Cardiac muscle cell (in vitro differentiated cells and primary cell): ENCODE measurements at places on chromosomes 7 and 10. TPM values are rescaled to one million over a fixed set of nuclear protein-coding genes. Genes with fewer than 3 reads are reported as not detected.

- H3K36me3 ChIP-seq, result no peaks in the 10 kb centered on the region
- H3K27ac ChIP-seq, result no peak overlapping the region
- DNase-seq, result no peak
These were observed 5.6 kb upstream of the AS3MT start for GRCh38 chr10:102863660-102864059.

PDE6C gene
- polyA plus RNA-seq, result 0.12 and 0.29 TPM in 2 replicates

ASB15 gene
- polyA plus RNA-seq, result not detected in 2 replicates

DNA sequence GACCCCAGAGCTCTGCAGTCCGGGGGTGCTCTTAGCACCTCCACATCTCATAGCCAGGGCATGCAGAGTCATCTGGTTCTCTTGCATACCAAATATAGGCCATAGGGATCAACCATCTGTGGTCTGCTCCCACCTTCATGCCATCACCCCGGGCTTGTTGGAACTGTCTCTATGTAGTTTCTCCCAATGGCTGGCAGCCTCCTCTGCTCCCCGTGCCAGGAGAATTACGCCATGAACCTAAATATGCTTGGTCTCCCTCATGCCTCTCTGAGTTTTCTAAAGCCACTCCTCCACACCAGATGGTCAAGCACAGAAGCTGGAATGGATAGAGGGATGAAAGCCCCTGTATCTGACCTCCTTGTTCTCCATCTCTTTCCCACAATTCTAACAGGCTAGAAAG lies 302.6 kb upstream of the MYO3A start:
- no peak overlapping the region for H3K27ac ChIP-seq
- H3K36me3 ChIP-seq, result no peaks in the 10 kb centered on the region
- H3K4me3 ChIP-seq, result no peak overlapping the region
- H3K4me1 ChIP-seq, result no peaks in the 10 kb centered on the region

DNA sequence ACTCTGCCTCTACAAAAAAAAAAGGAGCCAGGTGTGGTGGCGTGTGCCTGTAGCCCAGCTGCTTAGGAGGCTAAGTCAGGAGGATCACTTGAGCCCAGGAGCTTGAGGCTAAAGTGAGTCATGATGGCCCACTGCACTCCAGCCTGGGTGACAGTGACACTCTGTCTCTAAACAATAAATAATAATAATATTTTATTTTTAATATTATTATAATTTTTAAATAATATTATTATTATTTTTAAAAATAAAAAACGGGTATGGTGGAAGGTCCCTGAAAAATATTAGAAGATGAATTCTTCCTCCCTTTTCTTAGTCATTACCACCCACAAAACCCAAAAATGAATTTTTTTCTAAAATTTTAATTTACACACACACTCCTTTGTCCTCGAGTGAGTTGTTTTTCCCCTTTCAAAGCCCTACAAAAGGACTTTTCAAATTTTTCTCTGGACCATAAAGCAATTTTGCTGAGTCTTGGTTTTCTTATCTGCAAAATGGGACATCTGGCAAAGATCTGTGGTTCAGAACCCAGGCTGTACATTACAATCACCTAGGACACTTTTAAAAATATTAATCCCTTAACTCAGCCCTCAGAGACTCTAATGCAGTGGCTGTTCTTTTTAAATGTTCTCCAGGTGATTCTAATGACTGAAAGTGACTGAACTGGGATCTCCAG lies 174.0 kb upstream of the NEBL start:
- H3K36me3 ChIP-seq, result no peaks in the 10 kb centered on the region
- H3K27me3 ChIP-seq, result no peaks in the 10 kb centered on the region
- H3K4me1 ChIP-seq, result peaks cover 27% of the 10 kb centered on the region
- H3K27ac ChIP-seq, result no peak overlapping the region
- no peak for DNase-seq

CDK5 gene
- polyA plus RNA-seq, result 24.4 and 56.8 TPM in 2 replicates

PRLHR gene
- not detected in 2 replicates for polyA plus RNA-seq

SDK1 gene
- polyA plus RNA-seq, result 4.1 and 6.9 TPM in 2 replicates

PIP4K2A gene
- 12.1 and 15.1 TPM in 2 replicates for polyA plus RNA-seq

DNA sequence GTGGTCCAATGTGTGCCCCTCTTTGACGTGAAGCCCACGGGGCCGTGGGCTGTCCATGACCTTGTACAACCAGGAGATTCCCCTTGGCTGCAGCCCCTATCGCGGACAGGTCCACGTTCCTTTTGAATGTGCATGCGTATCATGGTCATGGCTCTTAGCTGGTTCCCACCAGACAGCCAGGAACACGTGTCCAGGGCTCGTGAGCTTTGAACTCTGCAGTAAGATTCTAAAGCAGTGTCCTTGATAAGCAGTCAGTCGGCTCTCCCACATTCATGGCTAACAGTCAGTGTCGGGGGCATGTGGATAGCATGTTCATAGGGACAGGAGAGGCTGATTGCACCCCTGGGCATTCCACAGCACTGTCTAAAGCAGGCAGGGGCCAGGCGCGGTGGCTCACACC lies 75.9 kb upstream of the SH2B2 start:
- H3K4me1 ChIP-seq, result no peaks in the 10 kb centered on the region
- H3K36me3 ChIP-seq, result peaks cover 21% of the 10 kb centered on the region
- no peak for DNase-seq
- H3K4me3 ChIP-seq, result no peak overlapping the region
- no peaks in the 10 kb centered on the region for H3K27me3 ChIP-seq

DNA sequence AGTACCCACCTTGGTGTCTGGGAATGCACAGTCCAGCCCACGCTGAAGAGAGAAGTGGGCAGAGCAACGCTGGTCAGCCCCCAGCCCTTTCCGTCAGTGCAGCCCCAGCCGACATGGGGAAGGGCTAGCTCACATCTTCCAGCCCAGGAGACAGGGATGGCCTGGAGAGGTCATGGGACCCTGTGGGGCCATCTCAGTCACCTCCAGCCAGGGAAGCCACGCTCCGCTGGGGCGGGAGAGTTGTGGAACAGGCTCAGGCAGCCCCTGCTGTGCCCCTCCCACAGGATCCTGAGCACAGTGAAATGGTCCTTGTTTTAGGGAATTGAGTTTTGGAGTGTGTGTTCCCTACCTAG lies 85.1 kb downstream of the PAXIP1 start:
- H3K4me1 ChIP-seq, result no peaks in the 10 kb centered on the region
- no peak for DNase-seq
- H3K4me3 ChIP-seq, result no peak overlapping the region
- no peaks in the 10 kb centered on the region for H3K36me3 ChIP-seq

DNA sequence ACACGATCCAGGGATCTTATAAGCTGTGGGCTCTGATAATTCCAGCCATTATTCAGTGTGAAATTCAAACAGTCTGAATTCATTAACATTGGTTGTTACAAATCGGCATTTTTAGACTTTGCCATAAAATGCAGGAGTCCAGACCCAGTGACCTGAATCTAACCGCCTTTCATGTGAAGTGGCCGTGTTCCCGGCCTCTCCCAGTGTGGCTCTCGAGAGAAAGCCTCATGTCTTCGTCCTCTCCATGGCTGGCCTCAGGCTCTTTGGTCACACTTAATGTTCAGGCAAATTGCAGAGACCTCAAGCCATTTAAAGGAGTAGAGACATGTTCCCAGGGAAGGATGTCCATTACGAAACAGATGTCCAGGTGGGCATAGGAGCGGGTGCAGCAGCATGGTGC lies 59.3 kb downstream of the CTBP2 start:
- no peak overlapping the region for H3K4me3 ChIP-seq
- no peaks in the 10 kb centered on the region for H3K27me3 ChIP-seq
- no peak overlapping the region for H3K27ac ChIP-seq
- DNase-seq, result no peak
- peaks cover 3% of the 10 kb centered on the region for H3K4me1 ChIP-seq
- no peaks in the 10 kb centered on the region for H3K36me3 ChIP-seq

AQP1 gene
- 33.3 and 51.1 TPM in 2 replicates for polyA plus RNA-seq

MGAM2 gene
- not detected in 2 replicates for polyA plus RNA-seq

LIPJ gene
- polyA plus RNA-seq, result 0.59 TPM in 1 of 2 replicates, not detected in the other

GRCh38 chr10:2618690-2619089 lies 448.7 kb upstream of the PFKP start:
- peaks cover 33% of the 10 kb centered on the region for H3K27me3 ChIP-seq
- H3K4me1 ChIP-seq, result no peaks in the 10 kb centered on the region
- no peak overlapping the region for H3K4me3 ChIP-seq
- DNase-seq, result no peak
- no peak overlapping the region for H3K27ac ChIP-seq
- H3K36me3 ChIP-seq, result no peaks in the 10 kb centered on the region

- H3K4me3 ChIP-seq, result no peak overlapping the region
- no peaks in the 10 kb centered on the region for H3K27me3 ChIP-seq
- H3K36me3 ChIP-seq, result no peaks in the 10 kb centered on the region
- H3K4me1 ChIP-seq, result peaks cover 6% of the 10 kb centered on the region
- no peak for DNase-seq
- peak overlapping the region; percentile 76 for H3K27ac ChIP-seq
These were observed 151.1 kb downstream of the SORCS1 start for GRCh38 chr10:107013258-107014006.

- H3K4me1 ChIP-seq, result peaks cover 11% of the 10 kb centered on the region
- H3K36me3 ChIP-seq, result no peaks in the 10 kb centered on the region
- peaks cover 11% of the 10 kb centered on the region for H3K27me3 ChIP-seq
These were observed 85.9 kb downstream of the ELFN1 start for GRCh38 chr7:1755783-1756625.

GRCh38 chr10:75305675-75306074 lies 69.9 kb upstream of the COMTD1 start:
- no peak overlapping the region for H3K4me3 ChIP-seq
- DNase-seq, result no peak
- H3K36me3 ChIP-seq, result no peaks in the 10 kb centered on the region
- H3K27me3 ChIP-seq, result no peaks in the 10 kb centered on the region
- no peak overlapping the region for H3K27ac ChIP-seq

GOLGA7B gene
- 0.19 and 2.8 TPM in 2 replicates for polyA plus RNA-seq

- H3K27me3 ChIP-seq, result peaks cover 15% of the 10 kb centered on the region
- no peak overlapping the region for H3K4me3 ChIP-seq
- no peak overlapping the region for H3K27ac ChIP-seq
- H3K4me1 ChIP-seq, result peaks cover 4% of the 10 kb centered on the region
These were observed 6.5 kb downstream of the PTPRE start for GRCh38 chr10:127913368-127913759.

GRCh38 chr10:60073781-60074656 lies 167.7 kb upstream of the CCDC6 start:
- H3K27me3 ChIP-seq, result no peaks in the 10 kb centered on the region
- H3K4me1 ChIP-seq, result no peaks in the 10 kb centered on the region
- peaks cover 20% of the 10 kb centered on the region for H3K36me3 ChIP-seq
- no peak for DNase-seq
- no peak overlapping the region for H3K4me3 ChIP-seq
- H3K27ac ChIP-seq, result no peak overlapping the region

SPDYE16 gene
- 0.81 and 0.87 TPM in 2 replicates for polyA plus RNA-seq

ALKBH4 gene
- 26.7 and 31.7 TPM in 2 replicates for polyA plus RNA-seq

DNA sequence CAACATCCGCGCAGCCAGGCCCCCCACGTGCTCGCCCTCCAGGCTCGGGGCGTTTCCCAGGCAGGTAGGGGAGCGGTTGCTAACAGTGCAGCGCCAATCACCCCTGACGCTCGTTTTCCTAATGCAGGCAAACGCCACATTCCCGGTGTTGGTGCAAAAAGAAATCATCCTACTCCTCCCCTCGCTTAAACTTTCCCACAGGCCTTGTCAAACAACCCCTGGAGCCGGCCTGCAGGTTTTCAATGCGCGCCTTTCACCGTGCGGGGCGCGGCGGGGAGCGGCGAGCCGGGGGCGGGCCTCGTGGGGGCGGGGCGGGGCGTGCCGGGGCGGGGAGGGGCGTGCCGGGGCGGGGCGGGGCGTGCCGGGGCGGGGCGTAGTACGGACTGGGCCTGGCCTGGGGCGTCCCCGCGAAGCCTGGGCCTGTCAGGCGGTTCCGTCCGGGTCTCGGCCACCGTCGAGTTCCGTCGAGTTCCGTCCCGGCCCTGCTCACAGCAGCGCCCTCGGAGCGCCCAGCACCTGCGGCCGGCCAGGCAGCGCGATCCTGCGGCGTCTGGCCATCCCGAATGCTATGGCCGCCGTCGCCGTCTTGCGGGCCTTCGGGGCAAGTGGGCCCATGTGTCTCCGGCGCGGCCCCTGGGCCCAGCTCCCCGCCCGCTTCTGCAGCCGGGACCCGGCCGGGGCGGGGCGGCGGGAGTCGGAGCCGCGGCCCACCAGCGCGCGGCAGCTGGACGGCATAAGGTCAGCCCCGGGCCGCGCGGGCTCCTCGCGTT lies at the start of gene ECHDC3:
Gene ECHDC3 (plus strand): TSS at position 374 of the 770 bp plus-strand sequence. CDS start 195 bp downstream, at position 569.
- DNase-seq, result no peak
- H3K4me3 ChIP-seq, result peak within 1 kb of the TSS; percentile 15
- H3K36me3 ChIP-seq, result no peaks in the 10 kb centered on the region
- H3K4me1 ChIP-seq, result peaks cover 8% of the 10 kb centered on the region
- no peak within 1 kb of the TSS for H3K27ac ChIP-seq

DNA sequence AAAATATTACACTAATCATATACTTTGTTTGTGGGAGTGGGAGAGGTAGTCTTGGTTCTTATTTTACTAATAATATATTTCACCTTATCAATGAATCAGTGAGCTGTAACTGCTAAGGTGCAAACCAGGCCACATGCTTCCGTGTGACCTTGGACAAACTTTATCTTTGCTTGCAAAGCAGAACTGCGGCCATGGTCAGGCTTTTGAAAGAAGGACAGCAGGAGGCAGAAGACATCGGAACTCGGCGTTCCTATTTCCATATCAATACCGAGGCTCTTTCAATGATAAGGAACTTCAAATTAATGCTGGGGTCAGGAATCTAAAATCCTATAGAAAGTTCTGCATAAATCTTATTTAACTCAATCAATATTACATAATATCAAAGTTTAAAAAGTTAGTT lies 491.9 kb upstream of the PFKP start:
- no peaks in the 10 kb centered on the region for H3K36me3 ChIP-seq
- no peak overlapping the region for H3K4me3 ChIP-seq
- H3K4me1 ChIP-seq, result no peaks in the 10 kb centered on the region
- H3K27ac ChIP-seq, result no peak overlapping the region
- no peak for DNase-seq

DRGX gene
- not detected in 2 replicates for polyA plus RNA-seq

DNA sequence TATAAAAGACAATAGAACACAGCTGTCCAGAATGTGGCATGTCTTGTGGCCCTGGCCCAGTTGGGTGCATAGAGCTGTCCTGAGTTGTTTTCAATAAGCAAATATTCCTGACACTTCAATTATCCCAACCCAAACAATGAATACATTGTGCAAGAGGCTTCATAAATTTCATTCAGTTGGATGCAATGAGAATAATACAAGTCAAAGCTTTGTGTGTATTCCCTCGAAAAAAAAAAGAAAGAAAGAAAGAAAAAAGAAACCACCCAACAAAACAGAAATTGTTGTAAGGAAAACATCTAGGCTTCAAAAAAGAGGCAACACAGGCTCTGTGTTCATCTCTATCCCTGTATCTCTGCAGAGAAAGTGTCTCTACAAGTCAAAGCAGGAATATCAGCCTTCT lies 138.7 kb upstream of the ADO start:
- no peak overlapping the region for H3K4me3 ChIP-seq
- H3K27ac ChIP-seq, result no peak overlapping the region
- H3K36me3 ChIP-seq, result no peaks in the 10 kb centered on the region
- no peak for DNase-seq

LRRC61 gene
- polyA plus RNA-seq, result 30.0 and 31.4 TPM in 2 replicates

SLC26A5 gene
- 0.12 and 0.44 TPM in 2 replicates for polyA plus RNA-seq

DNA sequence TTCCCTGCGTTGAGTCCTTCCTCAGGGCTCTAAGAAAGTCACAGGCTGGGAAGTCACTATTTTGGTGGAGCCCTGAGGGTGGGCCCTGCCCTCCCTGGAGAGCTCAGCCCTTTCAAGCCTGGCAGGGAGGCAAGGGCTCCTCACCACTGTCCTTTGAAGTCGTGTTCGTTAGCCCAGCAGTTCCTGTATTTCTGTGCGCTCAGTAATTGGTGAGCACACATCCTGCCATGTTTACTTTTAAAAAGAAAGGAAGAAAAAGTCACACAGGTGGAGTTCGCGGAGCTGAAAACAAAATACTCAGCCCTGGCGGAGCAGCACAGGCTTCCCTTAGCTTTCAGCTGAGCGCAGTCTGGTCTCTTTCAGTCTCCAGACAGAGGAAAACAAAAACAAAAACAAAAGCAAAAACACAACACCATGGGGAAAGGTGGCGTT lies 37.1 kb downstream of the PRKCQ start:
- H3K27ac ChIP-seq, result no peak overlapping the region
- H3K27me3 ChIP-seq, result no peaks in the 10 kb centered on the region
- no peaks in the 10 kb centered on the region for H3K4me1 ChIP-seq
